ENCODE measurements at places on chromosomes 11 and 22. TPM values are rescaled to one million over a fixed set of nuclear protein-coding genes. Genes with fewer than 3 reads are reported as not detected.

Gene OR52N4
- 1.5 TPM for total RNA-seq

Gene CARNS1
- total RNA-seq, result 0.76 TPM

Gene CDC42BPG
- total RNA-seq, result 0.70 TPM

Gene MS4A4E
- not detected for total RNA-seq

Gene OR52E1
- total RNA-seq, result not detected

DNA sequence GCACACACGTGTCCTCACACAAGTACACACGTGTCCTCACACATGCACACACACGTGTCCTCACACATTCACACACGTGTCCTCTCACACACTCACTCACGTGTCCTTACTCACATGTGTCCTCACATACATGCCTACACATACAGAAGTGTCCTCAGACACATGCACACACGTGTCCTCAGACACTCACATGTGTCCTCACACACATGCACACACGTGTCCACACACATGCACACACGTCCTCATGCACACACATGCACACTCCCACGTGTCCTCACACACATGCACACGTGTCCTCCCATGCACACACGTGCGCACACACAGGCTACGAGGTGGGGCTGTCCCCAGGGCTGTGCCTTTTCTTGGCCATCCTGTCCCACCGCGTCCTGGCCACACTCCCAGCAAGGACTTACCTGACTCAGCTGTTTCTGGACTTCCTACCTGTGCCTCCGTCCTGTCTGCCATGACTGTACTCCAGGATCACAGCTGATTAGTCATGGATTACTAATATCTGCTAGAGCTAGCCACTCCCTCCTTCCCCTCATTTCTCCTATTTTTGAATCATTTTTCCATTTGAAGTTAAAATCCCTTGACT lies 990.2 kb downstream of the BRD1 start:
- no peak overlapping the region for H3K27ac ChIP-seq
- no peak for DNase-seq
- no peak overlapping the region for H3K4me3 ChIP-seq
- H3K36me3 ChIP-seq, result no peaks in the 10 kb centered on the region
- H3K4me1 ChIP-seq, result peaks cover 5% of the 10 kb centered on the region

- H3K27me3 ChIP-seq, result no peaks in the 10 kb centered on the region
- no peak overlapping the region for H3K27ac ChIP-seq
- H3K36me3 ChIP-seq, result no peaks in the 10 kb centered on the region
Measured at GRCh38 chr11:12269446-12270214, 107.7 kb upstream of the PARVA start.

DNA sequence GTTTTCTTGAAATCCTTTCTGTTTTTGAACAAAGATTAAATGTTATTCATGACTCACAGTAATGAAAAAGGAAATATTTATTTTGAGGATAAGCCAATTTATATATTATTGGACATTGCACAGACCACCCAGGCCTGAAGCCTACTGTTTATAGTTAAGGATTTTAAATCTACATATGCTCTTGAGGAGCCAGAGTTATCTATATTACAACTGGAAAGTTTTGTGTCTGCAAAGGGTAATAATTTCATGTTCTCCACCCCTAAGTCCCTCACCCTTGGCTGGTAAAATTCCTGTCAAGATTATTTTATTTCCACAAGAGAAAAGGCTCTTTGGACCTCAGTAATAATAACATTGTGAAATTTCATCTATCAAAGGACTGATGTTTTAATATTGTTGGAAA lies 228.2 kb downstream of the TMEM135 start:
- H3K36me3 ChIP-seq, result no peaks in the 10 kb centered on the region
- H3K4me1 ChIP-seq, result no peaks in the 10 kb centered on the region
- no peak overlapping the region for H3K27ac ChIP-seq
- H3K27me3 ChIP-seq, result no peaks in the 10 kb centered on the region
- H3K4me3 ChIP-seq, result no peak overlapping the region
- no peak for DNase-seq

DNA sequence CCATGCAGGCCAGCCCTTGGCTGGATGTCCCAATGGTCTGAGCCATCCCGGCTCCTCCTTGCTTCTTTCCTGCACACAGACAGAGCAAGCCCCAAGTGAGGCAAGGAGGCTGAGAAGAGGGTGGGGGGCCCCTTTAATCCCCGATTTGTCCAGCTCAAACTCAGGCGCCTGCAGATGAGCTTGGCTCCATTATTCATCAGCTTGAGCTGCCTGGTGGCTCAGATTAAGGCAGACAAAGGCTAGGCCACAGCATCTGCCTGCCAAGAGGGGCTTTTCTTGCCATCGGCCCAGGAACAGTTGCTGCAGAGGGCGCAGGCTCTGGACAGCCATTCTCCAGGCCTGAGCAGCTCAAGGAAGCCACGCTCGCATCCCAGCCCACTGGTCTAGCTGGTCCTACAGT lies 35.4 kb downstream of the LMO1 start:
- H3K4me3 ChIP-seq, result no peak overlapping the region
- no peaks in the 10 kb centered on the region for H3K36me3 ChIP-seq
- H3K4me1 ChIP-seq, result peaks cover 5% of the 10 kb centered on the region
- no peak overlapping the region for H3K27ac ChIP-seq
- no peak for DNase-seq

- no peak overlapping the region for H3K4me3 ChIP-seq
- no peak overlapping the region for H3K27ac ChIP-seq
- DNase-seq, result no peak
- H3K4me1 ChIP-seq, result no peaks in the 10 kb centered on the region
Measured at GRCh38 chr11:83475760-83476159, 189.6 kb upstream of the CCDC90B start.

DNA sequence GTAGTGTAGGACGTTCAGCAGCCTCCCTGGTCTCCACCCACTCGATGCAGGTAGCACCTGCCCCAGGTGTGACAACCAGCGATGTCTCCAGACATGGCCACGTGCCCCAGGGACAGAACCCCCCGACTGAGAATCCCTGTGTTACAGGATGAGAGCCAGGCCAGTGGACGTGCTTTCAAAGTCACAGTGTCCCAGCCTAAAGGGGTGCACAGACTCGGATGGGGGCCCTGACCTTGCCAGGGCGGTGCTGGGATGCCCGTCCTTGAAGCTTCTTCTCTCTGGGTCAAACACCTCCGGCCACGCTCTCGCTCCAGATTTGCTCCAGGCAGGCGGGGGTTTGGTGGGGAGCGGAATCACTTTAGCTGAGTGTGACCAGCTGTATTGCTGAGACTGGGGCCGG lies 23.3 kb upstream of the GAL start:
- no peaks in the 10 kb centered on the region for H3K36me3 ChIP-seq
- DNase-seq, result no peak
- H3K27ac ChIP-seq, result no peak overlapping the region
- H3K27me3 ChIP-seq, result no peaks in the 10 kb centered on the region

- no peak overlapping the region for H3K27ac ChIP-seq
- no peak overlapping the region for H3K4me3 ChIP-seq
- H3K27me3 ChIP-seq, result no peaks in the 10 kb centered on the region
- DNase-seq, result no peak
Measured at GRCh38 chr11:8928981-8929615, 3.6 kb downstream of the C11orf16 start.

GRCh38 chr22:19640306-19640705 lies 74.0 kb upstream of the SEPTIN5 start:
- no peaks in the 10 kb centered on the region for H3K36me3 ChIP-seq
- H3K4me3 ChIP-seq, result no peak overlapping the region
- DNase-seq, result no peak
- H3K27me3 ChIP-seq, result peaks cover 15% of the 10 kb centered on the region
- no peaks in the 10 kb centered on the region for H3K4me1 ChIP-seq

- no peak for DNase-seq
- H3K4me1 ChIP-seq, result no peaks in the 10 kb centered on the region
- H3K4me3 ChIP-seq, result no peak overlapping the region
- H3K36me3 ChIP-seq, result no peaks in the 10 kb centered on the region
Measured at GRCh38 chr11:102783720-102784119, 3.3 kb upstream of the MMP10 start.

DNA sequence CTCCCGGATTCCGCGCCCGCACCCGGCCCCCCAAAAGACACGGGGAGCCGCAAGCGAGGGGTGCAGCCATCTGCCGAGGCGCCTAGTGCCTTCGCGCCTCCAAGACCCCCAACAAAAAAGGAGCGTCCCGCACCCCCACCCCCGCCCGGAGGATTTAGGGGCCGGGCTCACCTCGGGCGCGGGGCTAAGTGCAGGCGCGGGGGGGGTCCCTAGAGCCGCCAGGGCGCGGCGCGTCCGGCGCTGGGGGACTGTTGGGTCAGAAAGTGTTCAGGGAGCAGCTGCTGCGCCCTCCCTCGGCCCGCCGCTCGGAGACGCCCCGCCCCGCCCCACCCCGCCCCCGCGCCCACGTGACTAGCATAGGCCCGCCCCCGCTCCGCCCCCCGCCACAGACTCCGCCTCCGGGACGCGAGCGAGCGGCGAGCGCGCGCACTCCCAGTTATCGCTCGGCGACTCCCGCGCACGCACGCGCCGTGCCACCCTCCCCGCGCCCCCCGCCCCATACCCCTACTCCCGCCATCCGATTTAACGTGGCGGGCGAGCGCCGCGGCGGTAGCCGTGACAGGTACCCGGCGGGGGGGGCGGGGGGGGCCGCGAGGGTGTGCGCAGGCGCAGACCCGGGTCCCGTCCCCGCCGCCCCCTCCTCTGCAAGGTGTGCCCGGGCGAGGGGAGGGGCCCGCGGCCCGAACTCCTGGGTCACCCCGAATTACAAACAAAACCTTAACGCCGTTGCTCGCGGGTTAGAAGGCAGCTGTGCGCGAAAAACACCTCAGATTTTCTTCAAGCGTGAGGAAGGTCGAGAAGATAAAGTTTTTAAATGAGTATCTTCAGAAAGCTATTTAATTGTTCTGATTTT lies 56.2 kb downstream of the KCNJ4 start:
- H3K27me3 ChIP-seq, result peaks cover 24% of the 10 kb centered on the region
- peak; percentile 84 for DNase-seq

DNA sequence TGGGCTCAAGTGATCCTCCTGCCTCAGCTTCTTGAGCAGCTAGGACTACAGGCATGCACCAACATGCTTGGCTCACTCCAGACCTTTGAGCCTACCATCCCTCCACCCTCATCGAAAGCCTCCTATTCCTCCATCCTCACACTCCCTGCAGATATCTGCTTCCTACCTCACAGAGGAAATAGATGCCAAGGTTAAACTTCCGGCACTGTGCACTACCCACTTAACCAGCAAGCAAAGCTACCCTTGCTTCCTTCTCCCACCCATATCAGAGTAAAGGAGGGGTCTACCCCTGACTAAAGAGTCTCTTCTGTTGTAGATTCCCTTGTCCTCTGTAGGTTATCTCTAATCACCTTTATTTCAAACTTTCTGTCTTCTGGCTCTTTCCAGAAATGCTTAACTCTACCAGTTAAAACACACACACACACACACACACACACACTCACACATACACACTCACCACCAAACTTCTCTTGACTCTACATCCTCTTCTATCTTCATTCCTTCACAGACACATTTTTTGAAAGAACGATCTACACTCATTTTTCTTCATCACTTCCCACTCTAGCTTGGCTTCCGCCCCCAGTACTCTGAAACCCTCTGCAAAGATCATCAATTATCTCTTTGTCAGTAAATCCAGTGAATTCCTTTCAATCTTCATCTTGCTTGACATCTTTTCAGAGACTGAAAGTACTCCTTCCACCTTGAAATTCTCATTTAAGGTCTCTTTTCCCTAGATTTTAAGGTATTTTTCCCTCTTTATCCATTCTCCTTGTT lies 10.9 kb upstream of the SIK2 start:
- H3K4me3 ChIP-seq, result no peak overlapping the region
- H3K27ac ChIP-seq, result no peak overlapping the region
- H3K36me3 ChIP-seq, result no peaks in the 10 kb centered on the region

GRCh38 chr11:97143463-97143862 lies 753.6 kb downstream of the JRKL start:
- no peak for DNase-seq
- no peak overlapping the region for H3K27ac ChIP-seq

DNA sequence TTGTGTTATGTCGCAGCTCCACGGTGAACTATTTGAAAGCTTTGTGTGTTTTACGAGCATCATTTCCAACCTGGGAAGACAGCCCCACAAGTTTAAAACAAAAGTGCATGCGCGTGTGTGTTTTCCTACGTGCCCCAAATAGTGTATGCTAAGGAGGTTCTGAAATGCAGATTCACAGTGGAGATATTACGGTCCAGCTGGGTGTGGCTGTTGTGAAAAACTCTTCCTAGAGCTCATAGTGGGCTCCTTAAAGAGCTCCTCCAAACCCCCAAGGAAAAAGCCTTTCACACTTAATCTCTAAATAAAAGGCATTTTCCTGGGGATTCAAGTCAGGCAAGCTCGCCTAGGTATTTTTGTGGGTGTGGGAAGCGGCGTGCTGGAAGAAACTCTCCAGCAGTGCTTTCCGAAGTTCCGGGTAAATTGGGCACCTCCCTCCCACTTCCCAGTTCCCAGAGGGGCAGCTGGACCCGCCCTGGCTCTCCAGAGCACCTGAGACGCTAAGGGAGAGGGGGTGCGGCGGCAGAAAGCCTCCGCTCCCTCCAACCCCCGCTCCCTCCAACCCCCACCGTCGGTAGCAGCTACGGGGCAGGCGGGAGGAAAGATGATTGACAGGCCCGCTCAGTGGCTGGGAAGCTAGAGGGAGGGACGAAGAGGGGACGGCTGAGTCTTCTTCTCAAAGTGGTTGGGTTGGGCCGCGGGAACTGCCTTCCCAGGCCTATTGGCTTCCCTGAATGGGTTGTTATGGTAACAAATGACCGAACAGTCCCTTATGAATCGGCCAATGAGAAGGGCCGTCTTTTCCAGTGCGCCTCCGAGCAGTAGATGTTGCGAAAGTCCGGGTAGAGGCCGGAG lies 561 bp upstream of the PCF11 start:
- H3K4me1 ChIP-seq, result peaks cover 34% of the 10 kb centered on the region
- H3K4me3 ChIP-seq, result peak overlapping the region; percentile 100
- H3K27ac ChIP-seq, result peak overlapping the region; percentile 100
- H3K36me3 ChIP-seq, result peaks cover 42% of the 10 kb centered on the region
- H3K27me3 ChIP-seq, result no peaks in the 10 kb centered on the region

DNA sequence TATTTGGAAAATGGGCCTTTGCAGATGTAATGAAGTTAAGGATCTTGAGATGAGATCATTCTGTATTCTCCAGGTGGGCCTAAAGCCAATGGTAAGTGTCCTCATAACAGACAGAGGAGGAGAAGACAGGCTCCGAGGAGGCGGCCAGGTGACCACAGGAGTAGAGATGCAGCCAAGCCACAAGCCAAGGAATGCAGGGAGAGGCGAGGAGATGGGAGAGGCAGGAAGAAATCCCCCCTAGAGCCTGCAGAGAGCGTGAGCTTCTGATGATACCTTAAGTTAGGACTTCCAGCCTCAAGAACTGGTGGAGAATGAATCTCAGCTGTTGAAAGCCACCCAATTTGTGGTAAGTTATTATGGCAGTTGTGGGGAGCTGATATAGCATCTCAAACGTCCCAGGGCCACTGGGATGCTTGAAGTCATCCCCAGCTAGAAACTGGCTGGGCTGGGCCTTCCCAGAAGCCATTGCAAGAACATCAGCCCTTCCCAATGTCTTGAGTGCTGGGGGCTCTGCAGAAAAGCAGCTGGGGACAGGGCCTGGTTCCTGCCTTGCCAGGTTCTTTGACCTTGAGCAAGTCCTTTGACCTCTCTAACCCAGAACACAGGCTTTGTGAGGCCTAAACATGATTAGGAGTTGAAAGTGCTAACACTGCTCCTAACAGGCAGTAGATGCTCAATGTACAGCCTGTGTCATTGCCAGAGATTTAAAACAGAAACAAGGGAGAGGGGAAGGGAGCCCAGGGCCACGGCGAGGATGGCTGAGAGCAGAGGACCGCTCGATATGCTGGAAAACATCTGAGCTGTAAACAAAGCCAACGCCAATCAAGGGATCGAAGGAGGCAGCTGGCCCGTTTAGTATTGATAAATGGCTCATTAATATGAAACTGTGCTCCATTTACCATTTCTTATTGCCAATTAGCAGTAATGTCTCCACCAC lies 632.3 kb downstream of the TBC1D22A start:
- H3K27me3 ChIP-seq, result no peaks in the 10 kb centered on the region
- DNase-seq, result no peak
- no peaks in the 10 kb centered on the region for H3K36me3 ChIP-seq
- no peaks in the 10 kb centered on the region for H3K4me1 ChIP-seq
- no peak overlapping the region for H3K27ac ChIP-seq
- no peak overlapping the region for H3K4me3 ChIP-seq
